ENCODE measurements at places on chromosomes 2 and 18.

GRCh38 chr18:36813101-36813775 is 15.6 kb downstream of the TPGS2 start:
- DNase-seq = no peak

DNA sequence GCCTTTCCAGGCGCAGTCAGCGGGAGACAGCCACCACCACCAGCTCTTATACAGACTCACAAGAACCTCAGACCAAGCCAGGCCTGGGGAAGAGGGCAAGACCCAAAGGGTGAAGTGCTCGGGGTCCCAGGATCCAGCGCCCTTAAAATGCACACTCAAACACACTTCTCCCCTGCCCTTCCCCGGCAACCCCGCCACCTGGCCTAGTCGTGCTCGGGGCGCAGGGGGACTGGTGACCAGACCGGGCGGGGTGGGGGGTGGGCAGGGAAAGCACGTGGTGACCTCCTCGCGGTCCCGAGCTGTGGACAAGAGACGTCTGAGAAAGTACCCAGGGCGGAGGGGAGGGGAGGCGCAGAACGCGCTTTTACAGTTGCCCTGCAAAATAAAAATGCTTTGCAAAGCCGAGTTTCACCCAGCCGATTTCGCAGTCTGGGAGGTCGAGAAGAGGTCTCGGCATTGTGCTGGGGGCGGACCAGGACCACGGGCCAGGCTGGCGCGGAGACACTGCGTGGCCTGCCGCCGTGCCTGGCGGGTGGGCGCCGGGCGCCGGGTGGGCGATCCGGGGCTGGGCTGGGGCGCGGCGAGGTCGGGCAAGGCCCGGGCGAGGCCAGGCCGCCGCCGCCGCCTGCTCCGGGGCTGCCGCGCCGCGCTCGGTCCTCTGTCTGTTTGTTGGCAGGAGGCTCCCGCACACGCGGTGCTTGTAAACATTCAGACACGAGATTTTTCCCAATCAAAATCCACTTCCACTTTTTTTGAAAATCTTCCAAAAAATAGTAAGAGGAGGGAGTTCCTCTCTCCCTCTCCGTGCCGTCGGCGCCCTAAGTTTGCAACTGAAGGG is 2.0 kb downstream of the BCL11A start:
- DNase-seq = no peak

- no peak for DNase-seq
Measured at GRCh38 chr2:86580560-86580959, 17.3 kb upstream of the CHMP3 start.

GRCh38 chr2:108148555-108148954 is 91.2 kb upstream of the SULT1C3 start:
- no peak for DNase-seq

- no peak for DNase-seq
Measured at GRCh38 chr18:9147440-9148202, 11.0 kb downstream of the ANKRD12 start.

DNA sequence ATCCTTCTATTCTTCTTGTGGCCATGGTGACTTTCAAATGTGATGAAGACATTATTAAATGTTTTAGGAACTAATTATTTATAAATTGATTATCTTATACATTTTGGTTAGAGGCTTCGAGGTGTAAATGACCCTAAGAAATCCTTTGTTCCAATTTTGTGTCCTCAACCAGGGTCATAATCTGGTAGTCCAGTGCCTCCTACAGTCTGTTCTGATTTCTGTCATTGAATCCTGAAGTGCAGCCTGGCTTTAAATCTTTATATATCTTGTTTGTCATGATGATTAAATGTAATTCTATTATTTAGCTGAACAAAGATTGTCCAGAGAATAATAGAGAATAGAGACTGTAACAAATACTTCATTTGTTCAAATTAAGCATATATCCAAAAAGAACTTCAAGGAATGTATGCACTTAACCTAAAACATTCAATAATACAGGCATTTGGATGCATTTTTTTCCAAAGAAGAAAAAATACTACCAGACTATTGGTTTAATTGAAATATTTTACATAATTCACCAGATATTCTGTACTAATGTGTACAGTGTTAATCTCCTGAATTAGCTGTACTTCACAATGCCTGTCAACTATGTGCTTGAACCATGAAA is 89.8 kb downstream of the PRPF40A start:
- DNase-seq = no peak

DNA sequence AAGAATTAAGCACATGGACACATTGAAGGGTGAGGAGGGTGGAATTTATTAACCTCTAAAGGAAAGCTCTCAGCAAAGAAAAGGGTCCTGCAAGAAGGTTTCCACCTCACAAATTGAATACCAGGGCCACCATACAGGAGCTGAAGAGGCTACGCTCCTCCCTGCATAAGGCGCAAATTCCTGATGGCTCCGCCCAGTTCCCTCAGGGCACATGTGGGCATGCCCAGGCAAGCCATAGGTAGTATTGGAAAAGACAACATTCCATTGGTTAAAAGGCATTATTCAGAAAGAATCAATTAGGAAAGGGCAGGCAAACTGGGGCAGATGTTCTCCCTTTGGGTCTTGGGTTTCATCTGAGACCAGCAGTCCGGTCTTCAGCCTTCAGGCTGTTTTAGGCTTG is 161.2 kb downstream of the PTPRM start:
- no peak for DNase-seq

GRCh38 chr2:40431600-40431955 is 20.3 kb downstream of the SLC8A1 start:
- no peak for DNase-seq

GRCh38 chr18:11678211-11678610 is 10.9 kb upstream of the GNAL start:
- no peak for DNase-seq

DNA sequence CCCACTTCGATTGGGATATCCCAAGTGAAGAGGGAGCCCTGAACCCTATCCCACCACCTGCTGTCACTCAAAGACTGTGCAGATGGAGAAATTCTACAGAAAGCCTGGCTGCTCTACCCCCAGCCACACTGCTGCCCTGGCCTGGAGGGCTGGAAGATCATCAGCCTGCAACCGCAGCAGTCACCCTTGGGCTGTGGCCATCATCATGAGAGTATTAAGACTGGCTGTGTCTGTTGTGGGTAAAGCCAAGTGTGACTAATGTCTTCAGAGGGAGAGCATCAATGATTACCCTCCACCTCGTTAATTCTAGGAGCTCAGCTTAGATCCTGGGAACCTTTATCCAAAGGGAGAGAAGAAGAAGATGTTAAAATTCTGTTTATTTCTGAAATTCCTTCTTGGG is 221.5 kb downstream of the TFCP2L1 start:
- DNase-seq = no peak

DNA sequence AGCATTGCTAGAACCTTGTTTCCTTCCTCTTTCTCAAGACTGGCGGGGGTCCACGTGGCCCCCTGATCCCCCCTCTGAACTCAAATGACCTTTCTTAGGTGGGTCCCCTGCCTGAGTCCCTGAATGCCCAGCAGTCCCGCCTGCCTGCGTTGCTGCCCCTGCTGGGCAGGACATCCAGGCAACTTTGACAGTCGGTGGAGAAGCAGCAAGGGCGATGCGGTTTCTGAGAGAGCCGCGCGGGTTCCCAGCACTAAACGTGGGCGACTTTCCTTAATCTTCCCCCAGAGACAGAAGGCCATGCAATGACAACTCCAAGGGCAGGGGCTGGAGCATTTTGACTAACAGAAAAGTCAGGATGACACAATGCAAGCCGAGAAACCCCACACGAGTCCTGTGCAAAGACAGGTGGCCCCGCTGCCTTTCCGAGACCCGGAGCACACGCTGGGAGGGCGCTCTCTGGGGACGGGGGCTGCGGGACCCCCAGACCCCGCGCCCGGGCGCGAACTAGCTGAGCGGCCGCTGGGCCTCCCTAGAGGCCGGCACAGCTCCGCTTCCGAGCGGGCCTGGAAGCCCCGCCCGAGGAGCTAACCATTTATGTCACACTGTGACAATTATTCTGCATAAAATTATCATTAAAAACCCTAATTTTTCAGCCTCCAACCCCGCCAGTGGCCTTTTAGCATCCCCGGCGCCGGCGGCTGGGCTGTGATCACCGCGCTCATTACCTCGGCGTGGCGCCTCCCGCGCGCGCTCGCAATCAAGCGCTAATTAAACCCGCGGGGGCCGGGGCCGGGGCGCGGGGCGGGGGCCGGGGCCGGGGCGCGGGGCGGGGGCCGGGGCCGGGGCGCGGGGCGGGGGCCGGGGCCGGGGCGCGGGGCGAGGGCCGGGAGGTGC is 27.4 kb downstream of the ASB18 start:
- no peak for DNase-seq

GRCh38 chr2:23685181-23685580 is 241.7 kb downstream of the ATAD2B start:
- DNase-seq = no peak

GRCh38 chr2:139160836-139161235 is 380.6 kb upstream of the NXPH2 start:
- DNase-seq = no peak

GRCh38 chr18:59429608-59430007 is 70.5 kb upstream of the LMAN1 start:
- DNase-seq = no peak

- no peak for DNase-seq
Measured at GRCh38 chr2:198639580-198639979, 818.2 kb downstream of the SATB2 start.

- DNase-seq = no peak
Measured at GRCh38 chr18:77107292-77107691, 25.3 kb downstream of the MBP start.

DNA sequence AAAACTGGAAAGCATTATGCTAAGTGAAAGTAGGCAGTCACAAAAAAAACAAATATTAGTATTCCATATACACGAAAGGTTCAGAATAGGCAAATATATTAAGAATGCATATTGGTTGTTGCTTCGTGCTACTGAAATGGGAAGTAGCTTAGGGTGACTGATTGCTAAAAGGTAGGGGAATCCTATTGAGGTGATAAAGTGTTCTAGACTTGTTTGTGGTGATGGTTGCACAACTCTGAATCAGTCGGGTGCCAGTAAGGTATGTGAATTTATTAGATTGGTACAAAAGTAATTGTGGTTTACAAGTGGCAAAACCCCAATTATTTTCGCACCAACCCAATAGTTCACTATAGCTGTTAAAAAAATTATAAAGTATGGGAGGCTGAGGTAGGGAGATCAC is 20.7 kb downstream of the USP34 start:
- DNase-seq = no peak

DNA sequence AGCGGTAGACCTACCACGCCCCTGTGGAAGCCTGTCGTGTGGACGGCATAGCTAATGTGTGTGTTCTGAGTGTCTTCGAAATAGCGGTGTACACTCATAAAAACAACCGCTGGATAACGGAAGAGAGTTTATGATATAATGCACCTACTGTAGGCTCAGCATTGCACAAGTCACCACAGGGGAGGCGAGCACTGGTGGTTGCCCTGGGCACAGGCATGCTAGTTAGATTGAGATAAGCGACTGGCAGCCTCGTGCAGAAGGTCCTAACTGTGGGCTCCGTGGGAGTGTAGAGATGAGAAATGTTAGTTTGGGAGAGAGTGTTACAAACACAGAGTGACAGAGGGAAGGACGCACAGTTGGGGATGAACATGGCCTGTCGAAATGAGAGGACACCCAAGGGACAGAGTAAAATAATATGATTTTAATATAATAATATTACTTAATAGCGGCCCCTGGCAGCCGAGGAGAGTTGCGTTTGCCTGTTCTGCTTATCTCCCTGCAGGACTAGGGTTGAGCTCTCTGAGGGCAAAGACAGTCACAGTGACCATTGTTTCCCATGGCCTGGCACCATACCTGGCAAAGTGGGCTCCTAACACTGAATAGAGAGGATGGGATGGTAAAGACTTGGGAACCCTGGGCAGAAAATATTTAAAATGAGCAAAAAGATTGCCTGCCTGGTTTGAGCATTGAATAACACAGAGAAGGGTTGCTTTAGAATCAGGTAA is 204.2 kb downstream of the GBX2 start:
- no peak for DNase-seq

GRCh38 chr2:121099329-121100290 is 185.4 kb downstream of the TFCP2L1 start:
- no peak for DNase-seq

- DNase-seq = no peak
Measured at GRCh38 chr2:96815326-96816126, 542 bp upstream of the CNNM3 start.

DNA sequence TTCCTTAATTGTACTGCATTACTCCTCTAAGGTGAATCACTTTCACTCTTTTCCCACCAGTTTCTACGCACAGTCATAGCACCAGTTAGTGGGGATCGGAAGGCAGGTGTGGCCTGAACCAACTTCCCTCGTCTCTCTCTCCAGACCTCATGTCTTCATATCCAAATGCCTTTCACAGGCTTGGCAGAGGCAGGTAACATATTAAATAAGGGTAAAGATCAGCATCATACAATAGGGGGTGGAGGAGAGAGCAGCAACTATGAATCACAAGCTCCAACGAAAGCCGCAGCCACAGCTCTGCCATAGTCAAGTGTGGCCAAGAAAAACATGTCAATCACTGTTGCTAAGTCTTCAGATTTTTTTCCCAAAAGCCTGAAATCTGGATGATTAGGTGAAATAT is 40.3 kb downstream of the AP1S3 start:
- no peak for DNase-seq

DNA sequence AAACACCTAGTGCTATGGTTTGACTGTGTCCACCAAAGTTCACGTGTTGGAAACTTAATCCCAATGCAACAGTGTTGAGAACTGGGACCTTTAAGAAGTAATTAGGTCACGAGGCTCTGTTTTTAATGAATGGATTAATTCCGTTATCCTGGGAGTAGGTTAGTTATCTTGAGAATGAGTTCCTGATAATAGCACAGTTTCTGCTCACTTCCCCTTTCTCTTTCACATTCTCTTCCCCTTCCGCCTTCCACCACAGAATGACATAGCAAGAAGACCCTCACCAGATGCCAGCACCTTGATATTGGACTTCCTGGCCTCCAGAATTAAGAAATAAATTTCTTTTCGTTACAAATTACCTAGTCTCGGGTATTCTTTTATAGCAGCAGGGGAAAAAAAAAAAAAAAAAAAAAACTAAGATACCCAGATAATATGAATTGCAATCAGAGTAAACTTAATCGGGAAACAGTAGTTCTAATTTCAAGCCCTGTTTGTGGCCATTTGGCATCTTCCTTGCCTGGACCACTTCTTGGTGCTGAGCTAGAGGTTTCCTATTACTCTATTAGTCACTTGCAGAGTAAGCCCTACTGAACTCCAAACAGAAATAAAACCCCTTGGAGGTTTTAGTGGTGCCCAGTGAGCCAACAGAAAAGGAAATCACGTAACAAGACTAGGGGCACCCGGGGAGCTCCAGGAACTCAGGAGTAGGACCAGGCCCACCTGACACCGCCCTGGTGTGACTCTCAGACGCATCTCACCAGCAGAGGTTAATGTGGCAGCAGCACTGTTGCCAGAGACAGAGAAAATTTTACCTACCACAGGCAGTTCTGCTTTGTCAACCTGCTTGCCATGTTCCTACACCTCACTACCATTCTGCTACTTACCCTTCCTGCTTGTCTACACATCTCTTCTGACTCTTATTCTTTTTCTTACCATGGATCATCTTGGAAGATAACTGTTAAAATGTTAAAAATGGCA is 147.6 kb upstream of the CAB39 start:
- DNase-seq = no peak

DNA sequence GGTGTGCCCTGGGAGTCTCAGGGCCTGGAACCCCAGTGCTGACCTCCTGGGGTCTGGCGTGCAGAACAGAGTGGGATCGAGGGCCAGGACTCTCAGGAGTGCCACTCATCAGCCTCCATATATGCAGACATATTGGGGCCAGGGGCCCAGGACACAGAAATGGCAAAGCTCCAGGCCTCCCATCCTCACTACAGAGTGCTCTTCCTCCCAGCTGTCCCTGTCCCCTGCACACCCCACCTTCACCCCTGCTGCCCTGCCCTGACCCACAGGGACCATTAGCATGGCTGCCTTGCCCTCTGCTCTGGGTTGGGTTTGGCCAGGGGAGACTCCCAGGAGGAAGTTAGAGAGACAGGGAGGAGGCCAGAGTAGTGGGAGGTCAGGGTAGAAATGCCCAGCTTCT is 2.8 kb downstream of the TEX51 start:
- DNase-seq = no peak

Measured in stimulated activated CD4-positive, alpha-beta T cell treated with anti-CD3 and anti-CD28 coated beads, TNF-alpha, amount 100 ng/mL, for 48 hours (primary cell).